Left cardiac atrium (tissue), 4 donors: ENCODE measurements at places on chromosomes 3 and 15. TPM values are rescaled to one million over a fixed set of nuclear protein-coding genes. Genes with fewer than 3 reads are reported as not detected.

GRCh38 chr3:142618917-142619461 lies 22.8 kb downstream of the PLS1 start:
- DNase-seq = no peak

- DNase-seq = no peak
Observed at GRCh38 chr3:140601881-140602280, 76.0 kb upstream of the TRIM42 start.

Gene HOMER2
- 12.6 TPM for total RNA-seq

DNA sequence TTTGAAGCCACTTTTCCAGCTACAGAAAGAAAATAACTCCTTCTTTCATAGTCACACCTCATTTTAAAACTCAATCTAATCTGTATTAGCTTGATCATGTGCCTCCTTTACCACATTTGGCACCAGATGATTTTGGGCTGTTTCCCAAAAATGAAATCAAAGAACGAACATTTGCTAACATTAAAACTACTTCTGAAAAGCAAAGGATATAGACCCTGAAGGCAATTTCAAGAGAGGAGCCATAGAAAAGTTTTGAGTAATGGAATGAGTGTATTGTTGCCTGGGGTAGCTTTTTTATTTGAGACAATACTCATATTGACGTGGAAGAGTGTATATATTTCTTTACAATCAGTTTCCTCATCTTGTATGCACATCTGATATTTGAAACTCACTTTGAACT lies 152.8 kb upstream of the TBL1XR1 start:
- DNase-seq = no peak

Gene GREM1
- total RNA-seq = 1.1 TPM

DNA sequence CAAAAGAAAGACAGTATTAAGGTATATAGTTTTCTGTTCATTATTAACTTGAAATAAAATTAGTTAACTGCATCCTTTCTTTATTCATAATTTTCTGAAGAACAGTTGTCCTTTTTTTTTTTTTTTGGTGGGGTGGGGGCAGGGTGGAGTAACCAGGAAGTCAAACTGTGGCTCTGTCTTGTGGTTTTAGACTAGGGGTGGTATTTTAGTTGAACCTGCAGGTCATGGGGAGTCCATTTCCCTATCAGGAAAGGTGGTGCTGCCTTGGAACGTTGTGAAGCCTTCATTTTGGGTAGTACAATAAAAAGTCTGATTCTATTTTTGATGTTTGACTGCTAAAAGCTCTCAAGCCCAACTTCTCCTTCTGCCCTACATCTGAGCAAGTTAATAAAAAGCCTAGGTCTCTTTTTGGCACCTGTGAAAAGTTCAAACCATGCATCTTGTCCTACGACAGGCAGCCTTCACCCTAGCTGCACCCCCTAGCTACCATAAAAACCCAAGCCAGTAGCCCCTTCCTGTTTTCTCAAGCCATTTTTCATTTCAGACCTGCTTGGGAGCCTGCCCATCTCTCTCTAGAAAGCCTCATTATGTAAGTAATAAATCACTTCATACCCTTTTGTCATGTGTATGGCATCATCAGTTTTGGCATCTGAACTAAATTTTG lies 31.2 kb upstream of the RIOX2 start:
- DNase-seq = no peak

DNA sequence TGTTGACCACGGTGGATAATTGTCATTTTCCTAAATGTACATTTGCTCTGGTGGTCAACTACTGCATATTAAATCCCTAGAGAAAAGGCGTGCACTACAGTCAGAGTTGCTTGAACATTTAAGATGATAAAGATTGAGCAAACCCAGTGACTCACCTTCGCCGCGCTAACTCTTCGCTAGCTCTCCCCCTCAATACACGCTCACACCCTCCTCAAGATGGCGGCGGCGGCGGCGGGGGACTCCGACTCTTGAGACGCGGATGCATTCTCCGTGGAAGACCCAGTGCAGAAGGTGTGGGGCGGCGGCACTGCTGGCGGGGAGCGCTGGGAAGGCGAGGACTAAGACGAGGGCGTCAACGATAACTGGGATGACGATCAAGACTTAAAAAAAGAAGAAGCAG lies 79.8 kb upstream of the PFN2 start:
- no peak for DNase-seq

DNA sequence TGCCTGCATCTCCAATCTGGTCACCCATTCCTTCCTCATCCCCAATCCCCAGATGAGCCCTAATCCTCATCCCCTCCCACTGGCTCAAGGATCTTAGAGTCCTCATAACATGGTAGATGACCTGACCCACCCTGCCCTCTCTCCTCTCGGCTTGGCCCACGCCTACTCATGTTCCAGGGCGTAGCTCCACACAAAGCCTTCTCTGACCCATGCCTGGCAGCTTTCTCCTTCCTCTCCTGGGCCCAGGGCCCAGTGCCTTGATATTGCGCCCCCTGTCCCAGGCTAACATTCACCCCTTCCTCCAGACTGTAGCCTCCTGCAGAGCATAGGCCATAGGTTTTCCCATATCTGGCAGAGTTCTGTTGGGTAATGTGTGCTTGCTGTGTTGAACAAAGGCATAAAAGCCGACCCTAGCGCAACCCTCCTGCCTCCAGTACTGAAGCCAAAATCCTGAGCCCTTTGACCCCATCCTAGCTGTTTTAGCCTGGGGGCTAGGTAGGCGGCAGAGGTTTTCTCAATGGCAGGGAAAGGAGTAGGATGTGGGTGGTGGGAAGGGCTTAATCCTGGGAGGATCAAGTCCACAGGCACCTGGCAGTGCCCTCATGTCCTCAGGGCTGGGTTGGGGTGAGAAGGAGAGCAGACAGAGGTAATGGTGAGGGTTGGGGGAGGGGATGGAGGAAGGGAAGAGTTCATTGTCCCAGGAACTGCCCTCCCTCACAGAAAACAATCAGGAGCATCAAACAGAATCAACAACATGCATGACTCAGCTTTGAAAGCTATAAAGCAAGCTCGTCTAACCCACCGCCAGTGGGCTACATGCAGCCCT lies 35.5 kb downstream of the MESD start:
- DNase-seq = no peak

DNA sequence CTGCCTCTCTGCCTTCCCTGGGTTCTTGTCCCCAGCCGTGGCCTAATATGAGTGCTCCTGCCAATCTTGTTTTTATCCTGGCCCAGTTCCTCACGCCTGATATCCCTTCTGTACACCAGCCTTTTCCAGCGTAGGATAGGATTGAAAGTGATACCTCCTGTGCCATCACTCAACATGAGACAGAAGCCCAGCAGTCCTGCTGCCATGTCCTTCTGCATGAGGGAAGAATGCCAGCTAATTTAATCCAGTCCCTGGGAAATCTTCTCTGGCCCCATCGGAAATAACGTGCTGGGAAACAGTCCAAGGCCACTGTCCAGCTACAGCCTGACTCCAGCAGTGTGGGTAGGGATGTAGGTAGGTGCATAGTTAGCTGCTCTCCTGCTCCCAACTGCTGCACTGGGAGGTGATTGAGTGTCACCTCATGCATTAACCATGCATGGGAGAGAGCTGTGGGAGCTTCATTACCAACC lies 92.0 kb upstream of the TPM1 start:
- DNase-seq = no peak

DNA sequence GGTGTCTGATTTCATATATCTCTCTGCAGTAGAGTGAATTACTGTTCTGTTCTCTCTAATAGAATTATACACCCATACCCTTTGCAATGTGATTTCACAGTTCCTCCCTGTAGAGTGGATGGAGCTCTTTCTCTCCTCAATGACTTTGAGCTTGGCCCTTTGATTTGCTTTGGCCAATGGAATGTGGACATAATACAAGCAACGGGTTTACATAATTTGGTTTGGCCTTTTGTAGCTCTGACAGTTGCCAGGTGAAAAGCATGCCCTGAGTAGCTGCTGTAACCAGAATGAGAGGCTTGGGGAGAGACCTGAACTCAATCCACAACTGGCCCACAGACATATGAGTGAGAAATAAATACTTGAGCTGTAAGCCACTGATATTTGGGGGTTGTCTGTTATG lies 32.1 kb downstream of the ZDHHC23 start:
- no peak for DNase-seq

GRCh38 chr15:27683121-27683520 lies 416.0 kb downstream of the OCA2 start:
- no peak for DNase-seq

GRCh38 chr3:166734734-166735133 lies 645.4 kb downstream of the ZBBX start:
- no peak for DNase-seq
